ENCODE measurements at places on chromosomes 6 and 20.
A peak's percentile ranks its signal among the peaks of the same experiment; 100 is the strongest.

GRCh38 chr20:23412026-23412425 lies 9.3 kb downstream of the NAPB start:
- no peak for DNase-seq

- no peak for DNase-seq
Measured at GRCh38 chr6:149478631-149479314, 6.0 kb downstream of the ZC3H12D start.

GRCh38 chr6:151869345-151869744 lies 61.9 kb downstream of the ESR1 start:
- DNase-seq: no peak

GRCh38 chr20:49675368-49676151 lies 38.1 kb downstream of the B4GALT5 start:
- no peak for DNase-seq

DNA sequence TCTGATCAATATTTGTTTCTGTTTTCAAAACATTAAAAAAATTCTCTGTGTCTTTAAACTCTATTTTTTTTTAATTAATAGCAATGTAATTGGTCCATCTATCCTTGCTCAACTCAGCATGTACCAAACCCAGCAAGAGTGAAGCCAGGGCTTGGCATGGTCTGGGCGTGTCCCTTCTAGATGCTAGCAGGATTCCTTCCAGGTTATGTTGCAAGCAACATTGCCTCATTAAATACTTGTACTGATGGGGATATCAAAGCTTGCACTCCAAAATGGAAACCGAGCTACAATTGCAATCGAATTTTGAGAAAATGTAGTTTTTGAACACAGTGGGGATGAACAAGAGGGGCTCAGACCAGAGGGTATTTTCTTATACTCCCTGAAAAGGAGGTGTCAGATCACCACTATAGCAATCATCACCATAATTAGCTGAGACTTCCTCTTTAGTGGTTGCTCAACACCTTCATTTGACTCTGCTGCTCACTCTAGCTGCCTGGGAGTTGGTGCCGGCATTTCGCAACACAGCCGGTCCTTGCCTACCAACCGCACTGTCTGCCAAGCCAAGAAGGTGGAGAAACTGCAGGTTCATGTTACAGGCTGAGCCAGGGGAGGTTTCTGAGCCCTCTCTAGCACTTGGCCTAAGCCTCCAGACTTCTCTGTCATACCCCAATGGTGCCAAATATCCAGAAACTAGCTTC lies 67.8 kb upstream of the RALGAPA2 start:
- no peak for DNase-seq

- no peak for DNase-seq
Measured at GRCh38 chr20:62066339-62066982, 780 bp upstream of the TAF4 start.

- no peak for DNase-seq
Measured at GRCh38 chr20:19849341-19850197, 91.5 kb downstream of the RIN2 start.

DNA sequence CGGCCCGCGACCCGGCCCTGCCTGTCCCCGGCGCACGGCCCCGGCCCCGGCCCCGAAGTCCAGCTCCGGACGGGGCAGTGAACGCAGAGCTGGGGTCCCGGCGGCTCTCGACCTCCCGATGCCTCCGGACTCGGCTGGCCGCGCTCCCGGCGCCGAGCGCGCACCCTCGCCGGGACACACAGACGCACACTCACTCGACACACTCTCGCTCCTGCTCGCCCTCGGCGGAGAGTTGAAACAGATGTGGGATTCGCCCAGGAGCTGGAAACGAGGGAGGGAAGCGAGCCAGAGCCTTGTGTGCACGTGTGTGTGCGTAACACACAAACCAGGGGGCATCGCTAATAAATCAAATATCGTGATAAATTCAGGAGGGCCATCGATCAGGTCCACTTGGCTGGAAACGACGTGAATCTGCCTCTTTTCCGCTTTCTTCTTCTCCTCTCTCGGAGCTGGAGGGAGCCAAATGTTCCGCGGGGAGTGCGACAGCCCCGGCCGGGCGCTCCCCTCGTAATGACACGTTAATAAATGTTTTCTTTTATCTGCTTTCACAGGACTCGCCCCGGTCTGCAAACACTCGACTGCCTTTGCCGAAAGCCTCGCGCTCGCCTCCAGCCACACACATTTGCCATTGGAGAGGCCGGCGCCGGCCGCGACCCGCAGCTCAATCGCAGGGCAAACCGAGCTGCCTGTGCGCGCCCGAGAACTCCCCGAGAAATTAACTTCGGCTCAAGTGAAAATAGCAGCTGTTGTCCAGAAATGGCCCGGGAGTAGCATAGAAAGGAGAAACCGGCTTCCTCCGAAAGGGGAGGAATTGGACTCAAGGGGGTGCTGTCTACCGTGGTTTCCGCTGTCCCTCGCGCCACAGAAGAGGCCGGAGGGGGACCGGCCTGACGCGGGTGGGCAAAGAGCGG lies 828 bp upstream of the SULF2 start:
- no peak for DNase-seq

GRCh38 chr6:107460083-107460631 lies 793 bp upstream of the PDSS2 start:
- DNase-seq: no peak

GRCh38 chr6:99119109-99120031 lies 171.6 kb upstream of the FBXL4 start:
- DNase-seq: no peak

DNA sequence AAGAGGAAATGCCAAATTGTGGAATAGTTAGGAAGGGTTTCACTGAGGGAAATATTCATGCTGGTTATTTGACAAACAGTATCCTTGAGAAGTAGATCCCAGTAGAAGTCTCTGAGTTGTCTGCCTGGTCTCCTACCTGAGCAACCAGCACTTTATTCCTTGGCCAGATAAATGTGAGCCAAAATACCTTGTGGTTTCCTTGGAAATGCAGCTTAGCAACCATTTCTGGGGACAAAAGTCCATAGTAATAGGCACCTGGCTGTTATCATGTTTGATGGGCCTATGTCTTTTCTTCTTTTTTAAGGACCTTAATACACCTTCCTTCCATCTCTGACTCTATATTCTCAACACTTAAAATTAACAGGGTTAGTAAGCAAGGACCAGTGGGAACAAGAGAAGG lies 217.1 kb upstream of the MARCKS start:
- DNase-seq: no peak

DNA sequence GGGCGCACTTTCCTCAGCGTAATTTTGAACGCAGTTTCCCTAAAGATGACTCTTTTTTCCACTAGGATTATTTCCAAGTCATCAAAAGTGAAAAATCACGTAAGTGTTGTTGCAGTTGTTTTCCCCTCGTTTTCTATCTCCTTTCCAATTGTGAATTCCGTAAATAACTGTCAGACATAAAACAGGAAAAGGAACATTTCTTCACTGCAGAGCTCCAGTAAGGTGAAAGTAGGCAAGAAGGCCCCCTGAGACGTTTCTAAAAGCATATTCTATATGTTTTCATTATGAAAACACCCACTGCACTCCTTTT lies 17.8 kb downstream of the HIVEP2 start:
- no peak for DNase-seq

GRCh38 chr6:46356543-46356942 lies 134.7 kb downstream of the RCAN2 start:
- DNase-seq: no peak

DNA sequence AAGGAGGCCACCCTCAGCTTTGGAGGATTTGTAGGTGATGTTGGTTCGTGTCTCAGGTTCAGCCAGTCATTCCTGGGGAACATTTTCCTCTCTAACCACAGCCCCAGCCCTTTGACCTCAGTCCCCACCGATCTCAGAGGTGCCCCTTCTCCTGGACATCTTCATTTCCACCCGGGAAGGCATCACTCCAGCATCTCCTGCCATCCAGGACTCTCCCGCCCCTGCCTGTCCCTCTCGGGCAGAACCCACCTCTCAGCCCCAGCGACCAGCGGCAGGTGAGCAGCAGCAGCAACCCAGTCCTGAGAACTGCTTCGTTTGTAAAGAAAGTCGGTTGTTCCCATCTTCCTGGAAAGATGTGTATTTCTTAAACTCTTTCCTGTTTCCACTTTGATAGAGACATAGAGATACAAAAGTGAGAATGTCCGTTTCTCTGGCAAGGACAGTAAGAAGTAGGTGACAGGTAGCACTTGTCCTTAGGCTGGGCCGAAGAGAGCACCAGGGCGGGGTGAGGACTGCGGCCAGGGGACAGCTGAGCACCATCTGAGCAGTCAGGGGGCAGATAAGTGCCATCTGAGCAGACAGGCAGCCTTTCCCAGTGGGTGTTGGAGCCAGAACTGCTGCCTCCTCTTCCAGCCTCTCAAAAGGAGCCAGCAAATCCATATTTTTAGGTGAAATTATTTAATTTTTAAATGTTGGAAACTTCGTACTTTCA lies 142.2 kb downstream of the CDH4 start:
- DNase-seq: no peak

GRCh38 chr6:100449239-100449691 lies 15.5 kb downstream of the SIM1 start:
- no peak for DNase-seq

GRCh38 chr20:57922706-57923105 lies 212.9 kb upstream of the PMEPA1 start:
- no peak for DNase-seq

DNA sequence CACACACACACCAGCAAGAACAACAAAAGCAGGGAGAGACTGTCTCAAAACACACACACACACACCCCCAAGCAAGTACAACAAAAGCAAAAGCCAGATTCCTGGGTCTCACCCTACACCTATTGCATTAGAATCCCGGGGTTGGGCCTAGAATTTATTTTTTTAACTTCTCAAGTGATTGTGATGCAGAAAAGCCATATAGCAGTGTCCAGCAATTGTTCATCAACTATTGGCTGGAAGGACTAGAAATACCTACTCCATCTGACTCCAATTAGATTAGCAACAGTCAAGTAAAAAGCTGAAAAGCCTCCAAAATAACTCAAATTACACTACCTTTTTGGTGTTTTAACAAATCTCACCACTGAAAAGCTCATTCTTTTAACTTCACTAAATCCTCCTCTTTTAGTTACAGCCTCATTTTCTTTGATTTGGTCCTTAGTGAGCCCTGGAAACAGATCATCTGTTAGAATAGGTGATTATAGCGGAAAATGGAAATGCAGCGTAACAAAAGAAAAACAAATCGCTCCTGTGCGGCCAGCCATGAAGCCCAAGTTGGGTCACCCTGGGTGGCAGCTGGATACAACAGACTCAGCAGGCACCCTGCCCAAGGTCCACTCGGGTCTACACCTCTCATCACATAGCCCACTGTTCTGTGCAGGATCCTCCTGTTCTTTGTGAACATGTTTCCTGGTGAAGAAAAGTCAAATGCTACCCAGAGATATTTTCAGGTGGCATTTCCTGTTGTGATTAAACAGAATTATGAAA lies 38.7 kb downstream of the STAU1 start:
- no peak for DNase-seq

- DNase-seq: no peak
Measured at GRCh38 chr20:31606804-31607639, 1.9 kb downstream of the ID1 start.

GRCh38 chr6:149755300-149756260 lies 6.0 kb downstream of the PCMT1 start:
- no peak for DNase-seq

DNA sequence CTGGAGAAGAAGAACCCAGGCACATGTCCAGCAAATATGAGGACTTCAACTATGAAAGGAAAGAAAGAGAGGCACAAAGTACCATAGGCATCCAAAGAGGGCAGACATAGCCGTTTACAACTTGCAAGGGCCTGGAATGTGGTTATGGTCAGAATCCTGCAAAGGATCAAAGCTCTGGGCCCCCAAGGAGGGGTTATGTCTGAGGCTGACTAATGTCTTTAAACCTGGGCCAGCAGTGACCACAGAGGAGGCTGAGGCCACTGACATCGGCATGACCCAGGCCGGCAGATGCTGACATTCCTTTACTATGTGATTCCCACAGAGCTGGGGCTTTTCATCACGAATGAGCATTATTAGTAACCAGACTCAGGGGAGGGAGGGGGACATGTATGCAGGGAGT lies 861.1 kb downstream of the DHX35 start:
- DNase-seq: no peak

GRCh38 chr20:49450281-49450721 lies 32.2 kb downstream of the KCNB1 start:
- DNase-seq: no peak

DNA sequence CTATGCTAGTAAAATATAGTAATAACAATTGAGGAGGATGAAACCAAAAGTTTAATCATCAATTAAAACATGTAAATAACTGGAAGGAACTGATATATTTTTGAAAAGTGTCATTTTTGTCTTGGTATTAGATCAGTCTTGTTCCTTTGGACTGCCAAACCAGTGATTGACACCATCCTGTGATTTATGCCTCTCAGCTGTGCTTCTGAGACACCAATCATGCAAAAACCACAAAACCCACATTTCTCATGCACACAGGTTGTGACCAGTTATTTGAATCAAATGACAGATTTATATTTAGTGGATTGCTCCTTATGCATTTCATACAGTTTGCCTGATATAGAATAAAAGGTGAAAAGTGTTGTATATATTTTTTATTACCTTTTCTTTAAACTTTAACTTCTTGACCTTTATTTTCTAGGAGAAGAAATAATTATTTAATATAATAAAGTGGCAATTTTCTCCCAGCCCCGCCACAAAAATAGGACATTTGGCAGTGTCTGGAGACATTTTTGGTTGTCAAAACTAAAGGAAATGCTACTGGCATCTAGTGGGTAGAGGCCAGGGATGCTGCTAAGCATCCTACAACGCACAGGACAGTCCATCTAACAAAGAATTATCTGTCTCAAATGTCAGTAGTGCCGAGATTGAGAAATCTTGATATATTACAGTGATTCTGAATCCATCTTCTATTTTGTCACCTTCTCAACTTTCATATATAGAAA lies 383.6 kb downstream of the BCKDHB start:
- no peak for DNase-seq

GRCh38 chr20:2152317-2152716 lies 50.7 kb downstream of the STK35 start:
- no peak for DNase-seq

- DNase-seq: no peak
Measured at GRCh38 chr6:24922814-24923213, 12.9 kb downstream of the RIPOR2 start.

- no peak for DNase-seq
Measured at GRCh38 chr20:58755062-58755697, 62.6 kb downstream of the NPEPL1 start.

DNA sequence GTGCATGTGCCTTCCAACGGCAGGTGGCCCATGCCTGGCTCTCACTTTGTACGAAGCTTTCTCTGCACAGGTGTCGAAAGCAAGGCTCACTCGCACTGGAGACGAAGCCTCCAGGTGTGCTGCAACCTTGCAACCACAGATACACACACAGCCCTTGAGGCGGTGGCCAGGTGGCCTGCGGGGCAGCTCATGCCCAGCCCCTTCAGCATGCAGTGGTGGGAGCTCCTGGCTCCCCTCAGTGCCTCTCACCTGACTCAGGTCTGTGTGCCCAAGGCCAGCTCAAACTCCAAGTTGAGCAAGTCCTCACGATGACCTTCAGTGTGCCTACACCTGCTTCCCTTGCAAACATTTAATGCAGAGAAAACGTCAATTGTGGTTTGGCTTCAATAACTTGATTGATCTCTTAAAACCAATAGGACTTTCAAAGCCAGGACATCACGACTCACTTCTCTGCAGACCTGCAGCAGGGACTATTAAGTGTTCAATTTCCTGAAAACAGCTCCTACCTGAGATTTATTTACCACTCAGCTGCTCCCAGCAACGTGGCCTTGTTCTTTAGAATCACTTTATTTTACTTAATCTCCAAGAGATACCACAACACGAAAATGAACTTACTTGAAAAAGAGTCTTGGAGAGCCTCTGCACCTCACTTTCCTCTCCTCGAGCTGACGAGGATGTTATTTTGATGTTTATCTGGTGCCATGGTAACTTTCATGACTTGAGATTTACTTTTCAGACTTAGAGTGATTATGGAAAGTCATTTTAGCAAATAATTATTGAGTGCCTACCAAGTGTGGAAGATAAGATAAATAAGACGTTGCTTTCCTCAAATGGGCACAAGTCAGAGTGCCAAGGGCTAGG lies 86.3 kb downstream of the SLC22A23 start:
- DNase-seq: peak; percentile 4

Measured in T-helper 9 cell (primary cell).